ENCODE measurements at places on chromosomes 5 and 9.

DNA sequence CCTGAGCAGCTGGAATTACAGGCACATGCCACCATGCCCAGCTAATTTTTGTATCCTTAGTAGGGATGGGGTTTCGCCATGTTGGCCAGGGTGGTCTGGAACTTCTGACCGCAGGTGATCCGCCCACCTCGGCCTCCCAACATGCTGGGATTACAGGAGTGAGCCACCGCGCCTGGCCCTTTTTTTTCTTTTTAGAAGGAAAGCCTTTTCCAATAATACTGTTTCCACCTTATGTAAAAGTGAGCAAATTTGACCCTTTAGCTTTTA lies 23.7 kb upstream of the F2R start:
- DNase-seq: no peak

DNA sequence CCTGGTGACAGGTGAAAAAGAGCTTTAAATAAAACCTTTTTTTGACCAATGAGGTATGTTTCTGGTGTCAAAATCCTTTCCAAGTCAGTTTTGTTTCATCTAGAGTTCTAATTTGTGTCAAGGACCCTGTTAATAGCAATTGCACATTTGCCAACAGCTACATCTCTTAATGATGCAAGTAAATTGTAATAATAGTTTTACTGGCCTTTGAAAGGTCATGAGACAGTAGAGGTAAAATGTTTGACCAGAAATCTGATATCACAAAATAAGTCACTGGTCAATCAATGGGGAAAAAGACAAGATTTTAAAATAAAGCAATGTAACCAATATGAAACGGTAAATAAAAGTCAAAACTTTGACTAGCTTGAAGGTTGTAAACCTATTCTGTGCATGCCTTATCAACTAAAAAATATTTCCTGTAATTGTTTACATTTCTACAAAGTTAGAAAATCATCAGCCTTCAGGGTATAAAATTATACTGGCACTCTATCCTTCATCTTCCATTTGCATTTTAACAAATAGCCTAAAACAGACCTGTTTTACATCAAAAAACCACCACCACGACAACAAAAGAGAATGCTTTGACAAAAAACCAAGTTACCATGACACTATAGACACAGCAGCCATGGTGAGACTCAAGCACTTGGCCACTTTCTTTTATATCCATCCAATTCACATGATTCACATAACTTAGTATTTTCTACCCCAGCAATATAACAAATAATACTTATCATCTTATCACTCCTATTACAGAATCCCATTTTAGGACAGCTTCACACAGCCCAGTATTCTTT lies 3.0 kb downstream of the NADK2 start:
- no peak for DNase-seq

- no peak for DNase-seq
Observed at GRCh38 chr5:135941711-135942110, 13.1 kb downstream of the LECT2 start.

DNA sequence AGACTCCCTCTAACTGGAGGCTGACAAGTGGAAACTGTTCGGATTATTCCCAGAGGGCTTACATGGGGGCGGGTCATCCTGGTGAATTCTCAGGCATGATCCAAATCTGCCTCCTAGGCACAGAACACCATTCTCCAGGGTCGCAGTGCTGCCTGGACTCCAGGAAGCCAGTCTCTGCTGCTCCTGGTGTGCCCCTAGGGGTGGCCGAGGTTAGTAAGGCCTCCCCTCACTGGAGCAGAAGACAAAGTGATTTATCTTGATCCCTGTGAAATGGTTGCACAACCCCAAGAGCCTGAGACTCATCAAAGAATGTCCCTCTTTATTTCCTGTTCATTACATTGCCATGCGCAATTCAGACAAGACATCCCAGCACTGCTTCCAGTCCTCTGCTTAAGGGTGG lies 17.1 kb downstream of the ADGRV1 start:
- no peak for DNase-seq

DNA sequence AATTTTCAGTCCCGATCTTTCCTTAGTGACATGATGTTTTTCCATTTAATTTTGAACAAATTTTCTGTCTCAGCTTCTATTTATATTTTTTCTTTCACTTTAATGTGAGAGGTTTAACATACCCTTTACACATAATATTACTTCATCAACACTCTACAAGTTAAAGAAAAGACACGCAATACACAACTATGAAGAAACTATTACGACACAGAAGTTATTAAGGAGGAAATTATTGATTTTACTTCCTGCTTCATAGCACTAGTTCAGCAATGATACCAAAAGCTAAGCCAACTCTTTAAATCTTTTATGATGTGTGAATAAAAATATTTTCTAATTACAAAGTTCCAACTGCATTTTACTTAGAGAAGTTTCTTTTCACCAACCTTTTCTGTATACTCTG lies 432.3 kb upstream of the DAB2 start:
- DNase-seq: peak; percentile 24

GRCh38 chr9:127574072-127574993 lies 37.7 kb upstream of the STXBP1 start:
- peak; percentile 87 for DNase-seq

- DNase-seq: no peak
Observed at GRCh38 chr5:28729067-28729466, 1690.7 kb upstream of the CDH9 start.

DNA sequence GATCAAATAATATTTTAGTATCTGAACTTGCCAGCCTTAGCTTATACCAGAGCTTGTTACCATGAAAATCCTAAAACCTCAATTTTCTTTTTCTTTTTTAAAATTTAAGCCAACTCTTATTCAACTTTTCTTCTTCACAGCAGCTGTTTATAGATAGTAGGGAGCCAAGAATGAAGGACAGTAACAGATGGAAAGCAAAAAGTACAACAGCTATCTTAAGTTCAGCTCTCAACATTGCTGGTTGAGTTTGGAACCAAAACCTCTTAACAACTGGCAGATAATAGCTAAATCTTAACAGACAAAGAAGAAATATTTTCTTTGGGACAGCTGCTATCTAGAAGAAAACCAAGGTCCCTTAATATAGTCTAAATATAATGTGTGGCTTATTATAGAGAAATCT lies 74.7 kb downstream of the PJA2 start:
- no peak for DNase-seq

- no peak for DNase-seq
Observed at GRCh38 chr9:125893277-125893676, 146.1 kb downstream of the PBX3 start.

DNA sequence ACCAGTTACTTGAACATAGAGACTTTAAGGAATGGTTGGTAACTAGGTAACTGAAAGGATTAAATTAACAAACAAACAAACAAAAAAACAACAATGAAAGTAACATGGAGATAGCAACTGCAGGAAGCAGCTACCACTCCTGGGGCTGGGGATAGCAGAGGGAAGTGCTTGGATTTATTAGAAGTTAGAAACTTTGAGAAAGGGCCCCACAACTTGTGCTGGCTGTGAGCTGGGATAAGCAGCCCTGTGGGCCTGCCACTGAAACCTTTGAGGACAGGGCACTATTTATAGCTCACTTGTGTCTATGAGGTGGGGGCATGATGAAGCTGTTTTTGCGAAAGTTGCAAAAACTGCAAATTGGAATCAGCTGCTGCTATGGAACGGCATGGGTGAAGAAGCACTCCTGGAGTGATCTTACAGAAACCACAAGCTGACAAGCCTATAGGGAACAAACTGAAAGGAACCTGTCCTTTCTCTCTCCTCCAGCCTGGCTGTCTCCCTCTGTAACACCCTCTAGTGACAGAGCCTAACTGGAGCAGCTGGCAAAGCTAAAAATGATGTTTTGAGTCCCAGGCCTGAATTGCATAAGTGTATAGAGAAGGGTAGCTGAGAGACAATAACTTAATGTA lies 91.4 kb upstream of the RANBP6 start:
- DNase-seq: peak; percentile 22

DNA sequence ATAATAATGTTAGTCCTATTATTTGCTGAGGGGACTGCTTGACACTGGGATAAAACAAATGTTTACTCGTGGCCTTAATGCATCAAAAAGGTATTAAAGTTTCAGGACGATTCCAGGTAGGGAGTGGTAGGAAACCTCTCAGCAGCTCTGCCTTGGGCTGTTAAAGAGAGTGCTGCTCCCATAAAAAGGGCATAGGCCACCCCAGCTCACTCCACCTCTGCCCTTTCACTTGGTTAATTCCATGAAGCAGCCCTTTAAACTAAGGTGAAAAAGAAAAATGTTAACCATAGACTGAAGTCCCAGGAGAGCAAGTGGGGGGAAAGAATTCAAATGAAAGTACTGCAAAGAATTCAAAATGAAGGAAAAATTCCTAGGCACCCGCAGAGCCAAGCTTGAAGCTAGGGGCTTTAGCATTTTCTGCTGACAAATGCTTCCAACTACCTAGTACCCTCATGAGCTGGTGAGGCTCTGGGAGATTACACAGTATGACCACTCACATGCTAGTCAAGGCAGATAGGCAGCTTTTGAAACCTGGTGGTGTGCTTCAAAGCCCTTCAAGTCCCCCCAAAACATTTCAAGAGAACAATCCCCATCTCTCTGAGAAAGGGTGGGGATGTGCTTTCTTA lies 8.5 kb downstream of the KLF9 start:
- DNase-seq: no peak

DNA sequence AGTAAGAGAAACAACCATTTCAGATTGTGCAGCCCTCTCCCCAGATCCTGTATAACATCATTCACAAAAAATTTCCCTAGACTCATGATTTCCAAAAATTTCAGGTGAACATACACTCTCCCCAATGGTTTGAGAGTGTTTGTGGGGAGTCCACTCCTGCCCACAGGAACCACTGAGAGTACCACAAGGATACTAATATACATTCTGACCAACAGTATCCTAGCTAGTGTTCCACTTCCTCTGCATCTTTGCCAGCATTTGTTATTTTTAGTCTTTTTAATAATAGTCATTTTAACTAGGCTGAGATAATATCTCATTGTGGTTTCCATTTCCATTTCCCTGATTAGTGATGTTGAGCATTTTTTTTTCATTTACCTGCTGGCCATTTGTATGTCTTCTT lies 155.4 kb downstream of the DTWD2 start:
- no peak for DNase-seq

GRCh38 chr5:127254729-127255284 lies 35.8 kb upstream of the MEGF10 start:
- DNase-seq: no peak

- no peak for DNase-seq
Observed at GRCh38 chr9:134297083-134297410, 29.2 kb upstream of the RXRA start.

DNA sequence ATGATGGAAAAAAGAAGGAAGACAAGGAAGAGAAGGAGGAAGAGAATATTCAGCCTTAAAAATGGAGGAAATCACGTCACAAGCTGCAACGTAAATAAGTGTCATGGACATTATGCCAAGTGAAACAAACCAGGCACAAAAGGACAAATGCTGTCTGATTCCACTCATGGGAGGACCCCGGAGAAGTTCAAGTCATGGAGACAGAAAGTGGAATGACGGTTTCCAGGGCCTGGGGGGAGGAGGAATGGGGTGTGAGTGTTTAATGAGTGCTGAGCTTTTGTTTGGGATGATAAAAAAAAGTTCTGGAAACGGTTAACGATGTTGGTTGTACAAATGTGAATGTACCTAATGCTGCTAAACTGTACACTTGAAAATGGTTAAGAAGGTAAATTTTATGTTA lies 439.5 kb downstream of the GADD45G start:
- DNase-seq: no peak

- no peak for DNase-seq
Observed at GRCh38 chr9:14365670-14366069, 51.7 kb upstream of the NFIB start.

- DNase-seq: peak; percentile 14
Observed at GRCh38 chr5:96329886-96330529, 103.0 kb downstream of the PCSK1 start.

DNA sequence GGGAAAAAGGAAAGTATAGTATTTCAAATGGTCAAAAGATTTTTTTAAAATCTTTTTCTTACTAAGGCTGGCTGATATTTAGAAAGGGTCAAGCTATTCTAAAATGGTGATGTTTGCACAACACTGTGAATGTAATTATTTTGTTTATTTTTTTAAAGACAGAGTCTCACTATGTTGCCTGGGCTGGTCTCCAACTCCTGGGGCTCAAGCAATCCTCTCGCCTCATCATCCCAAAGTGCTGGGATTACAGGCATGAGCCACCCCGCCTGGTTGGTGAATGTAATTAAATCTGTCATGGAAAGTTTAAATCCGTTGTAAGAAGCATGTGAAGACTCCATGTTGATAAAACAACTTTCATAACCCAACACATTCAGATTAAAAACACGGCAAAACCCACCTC lies 2.6 kb downstream of the UBTD2 start:
- DNase-seq: no peak

- no peak for DNase-seq
Observed at GRCh38 chr5:148949841-148950470, 112.9 kb downstream of the SH3TC2 start.
